ENCODE measurements at places on chromosomes 12 and 14.

DNA sequence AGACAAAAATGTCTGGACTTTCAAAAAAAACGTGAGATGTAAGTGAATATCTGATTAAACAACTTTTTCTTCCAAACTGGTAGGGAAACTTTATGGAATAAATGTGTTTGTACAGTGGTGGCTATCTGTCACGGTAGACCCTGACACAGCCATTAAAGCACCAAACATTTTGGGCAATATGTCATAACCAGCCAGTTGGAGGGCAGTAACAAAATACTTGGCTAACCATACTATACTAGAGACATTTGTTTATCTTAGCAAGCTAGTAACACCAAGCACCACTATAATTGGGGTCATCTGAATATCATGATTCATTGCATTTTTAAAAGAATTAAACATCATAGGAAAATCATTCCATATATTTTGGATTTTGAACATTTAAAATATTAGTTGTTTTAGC, 6.0 kb upstream of the MYF6 start:
- H3K4me3 ChIP-seq = no peak overlapping the region
- H3K27ac ChIP-seq = no peak overlapping the region
- H3K36me3 ChIP-seq = no peaks in the 10 kb centered on the region
- DNase-seq = no peak
- H3K27me3 ChIP-seq = peaks cover 29% of the 10 kb centered on the region
- peaks cover 10% of the 10 kb centered on the region for H3K4me1 ChIP-seq

DNA sequence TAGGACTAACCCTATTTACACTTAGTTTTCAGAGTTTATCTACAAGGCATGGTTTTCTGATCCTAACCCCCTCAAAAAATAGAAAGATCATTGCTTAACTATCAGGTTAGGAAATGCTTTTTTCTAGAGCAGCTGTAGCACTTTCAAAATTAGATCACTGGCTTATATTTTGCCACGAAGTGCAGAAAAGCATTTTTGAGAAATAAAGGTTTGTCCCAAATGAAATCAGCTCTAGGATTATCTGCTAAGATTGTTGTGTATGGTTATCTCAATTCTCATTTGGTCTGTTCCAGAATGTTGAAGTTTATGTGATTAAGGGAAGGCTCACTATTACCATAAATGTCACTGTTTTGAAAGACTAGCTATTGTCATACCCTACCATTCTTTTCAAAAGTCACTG, 9.8 kb upstream of the DYRK4 start:
- no peaks in the 10 kb centered on the region for H3K27me3 ChIP-seq
- H3K4me1 ChIP-seq = no peaks in the 10 kb centered on the region
- no peak overlapping the region for H3K27ac ChIP-seq
- H3K4me3 ChIP-seq = no peak overlapping the region

DNA sequence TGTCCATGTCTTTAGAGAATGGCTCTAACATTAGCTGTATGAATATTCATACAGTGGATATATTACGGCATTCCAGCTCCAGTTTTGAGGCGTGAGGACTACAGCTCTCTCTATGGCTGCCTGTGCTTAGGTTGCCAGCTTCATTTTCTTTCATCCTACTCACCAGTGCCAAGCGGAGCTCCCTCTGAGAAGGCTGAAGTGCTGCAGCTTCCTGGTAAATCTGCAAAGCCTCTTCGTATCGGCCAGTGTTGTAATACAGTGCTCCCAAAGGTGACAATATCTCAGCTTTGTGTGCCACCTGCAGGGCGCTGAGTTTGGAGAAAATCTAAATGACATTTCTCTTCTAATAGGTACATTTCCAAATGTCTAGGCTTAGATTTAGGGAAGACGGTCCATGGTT, 19.8 kb upstream of the OVCH1 start:
- DNase-seq = no peak
- no peak overlapping the region for H3K4me3 ChIP-seq
- no peak overlapping the region for H3K27ac ChIP-seq
- no peaks in the 10 kb centered on the region for H3K27me3 ChIP-seq

DNA sequence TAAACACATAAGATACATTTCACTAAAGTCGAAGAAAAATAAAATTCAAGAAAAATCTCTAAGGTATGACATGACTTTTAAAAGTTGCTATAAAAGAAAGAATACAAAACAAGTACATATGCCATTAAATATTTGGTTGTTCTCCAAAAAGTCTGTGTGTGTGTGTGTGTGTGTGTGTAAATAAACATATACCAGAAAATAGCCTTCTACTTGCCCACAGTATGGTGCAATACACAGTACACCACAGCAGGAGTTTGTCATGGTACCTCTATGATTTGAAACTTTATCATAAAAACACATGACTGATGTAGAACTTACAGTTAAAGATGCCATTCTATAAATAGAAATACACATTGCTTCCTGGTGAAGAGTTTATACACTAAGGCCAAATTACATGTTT, 692.7 kb upstream of the MGAT4C start:
- H3K4me3 ChIP-seq = no peak overlapping the region
- no peak overlapping the region for H3K27ac ChIP-seq
- no peak for DNase-seq
- H3K27me3 ChIP-seq = no peaks in the 10 kb centered on the region
- H3K36me3 ChIP-seq = no peaks in the 10 kb centered on the region

DNA sequence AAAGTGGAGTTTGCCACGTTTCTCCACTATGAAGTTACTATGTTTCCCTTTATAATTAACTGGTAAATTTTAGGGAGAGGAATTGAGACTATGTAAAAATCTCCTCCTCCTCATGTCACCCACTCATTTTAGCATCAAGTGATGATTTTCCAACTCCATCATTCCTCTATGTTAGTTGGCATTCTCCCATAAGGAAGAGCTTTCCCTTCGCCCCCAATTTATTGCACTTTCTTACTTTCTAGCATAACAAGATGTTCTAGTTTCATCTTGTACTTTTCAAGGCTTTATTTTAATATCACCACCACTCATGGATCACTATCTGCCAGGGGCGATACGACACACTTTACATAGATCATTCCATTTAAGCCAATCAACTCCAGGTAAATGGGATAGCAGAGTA, 97.1 kb downstream of the RPS6KA5 start:
- H3K27me3 ChIP-seq = no peaks in the 10 kb centered on the region
- DNase-seq = no peak
- no peaks in the 10 kb centered on the region for H3K36me3 ChIP-seq
- no peak overlapping the region for H3K4me3 ChIP-seq
- no peak overlapping the region for H3K27ac ChIP-seq
